ENCODE measurements at places on chromosomes 3 and 15.

DNA sequence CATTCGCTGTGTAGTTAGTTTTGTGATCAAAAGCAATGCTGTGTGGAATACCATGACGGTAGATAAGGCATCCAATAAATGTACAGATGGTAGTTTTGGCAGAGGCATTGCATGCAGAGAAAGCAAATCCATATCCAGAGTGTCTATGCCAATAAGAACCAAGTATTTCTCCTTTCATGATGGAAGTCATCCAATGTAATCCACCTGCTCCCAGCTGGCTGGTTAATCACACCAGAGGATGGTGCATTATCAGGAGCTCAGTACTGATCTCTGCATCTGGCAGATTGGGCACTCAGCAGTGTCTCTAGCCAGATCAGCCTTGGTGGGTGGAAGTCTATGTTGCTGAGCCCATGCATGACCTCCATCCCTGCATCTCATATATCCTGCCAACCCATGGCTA, 677.7 kb upstream of the NECTIN3 start:
- no peak for DNase-seq

DNA sequence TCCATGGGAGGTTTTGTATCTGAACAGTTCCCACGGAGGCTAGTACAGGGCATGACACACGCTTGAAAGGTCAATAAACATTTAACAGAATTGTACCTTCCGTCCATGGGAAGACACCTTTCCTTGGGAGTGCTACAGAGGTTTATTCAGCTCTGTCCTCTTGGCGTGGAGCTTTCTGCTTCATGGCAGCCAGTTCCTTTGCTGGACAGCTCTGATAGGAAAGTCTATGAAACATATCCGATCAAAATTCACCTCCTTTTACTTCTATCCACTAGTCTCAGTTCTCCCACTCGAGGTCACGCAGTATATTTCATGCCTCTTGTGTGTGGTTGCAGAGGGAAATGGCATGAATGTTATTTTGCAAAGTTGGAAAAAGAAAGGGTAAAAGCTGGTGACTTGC, 91.2 kb downstream of the PEX5L start:
- DNase-seq, result no peak

GRCh38 chr3:8503461-8503860, 1.8 kb downstream of the LMCD1 start:
- no peak for DNase-seq

DNA sequence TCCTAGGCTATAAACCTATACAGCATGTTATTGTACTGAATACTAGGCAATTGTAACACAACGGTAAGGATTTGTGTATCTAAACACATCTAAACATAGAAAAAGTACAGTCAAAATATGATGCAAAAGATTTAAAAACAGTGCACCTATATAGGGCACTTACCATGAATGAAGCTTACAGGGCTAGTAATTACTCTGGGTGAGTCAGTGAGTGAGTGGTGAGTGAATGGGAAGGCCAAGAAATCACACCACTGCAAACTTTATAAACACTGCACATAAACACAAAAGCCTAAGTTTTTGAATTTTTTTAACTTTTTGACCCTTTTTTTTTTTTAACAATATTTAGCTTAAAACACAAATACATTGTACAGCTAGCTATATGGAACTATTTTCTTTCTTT, 204.7 kb upstream of the CTNNB1 start:
- no peak for DNase-seq

DNA sequence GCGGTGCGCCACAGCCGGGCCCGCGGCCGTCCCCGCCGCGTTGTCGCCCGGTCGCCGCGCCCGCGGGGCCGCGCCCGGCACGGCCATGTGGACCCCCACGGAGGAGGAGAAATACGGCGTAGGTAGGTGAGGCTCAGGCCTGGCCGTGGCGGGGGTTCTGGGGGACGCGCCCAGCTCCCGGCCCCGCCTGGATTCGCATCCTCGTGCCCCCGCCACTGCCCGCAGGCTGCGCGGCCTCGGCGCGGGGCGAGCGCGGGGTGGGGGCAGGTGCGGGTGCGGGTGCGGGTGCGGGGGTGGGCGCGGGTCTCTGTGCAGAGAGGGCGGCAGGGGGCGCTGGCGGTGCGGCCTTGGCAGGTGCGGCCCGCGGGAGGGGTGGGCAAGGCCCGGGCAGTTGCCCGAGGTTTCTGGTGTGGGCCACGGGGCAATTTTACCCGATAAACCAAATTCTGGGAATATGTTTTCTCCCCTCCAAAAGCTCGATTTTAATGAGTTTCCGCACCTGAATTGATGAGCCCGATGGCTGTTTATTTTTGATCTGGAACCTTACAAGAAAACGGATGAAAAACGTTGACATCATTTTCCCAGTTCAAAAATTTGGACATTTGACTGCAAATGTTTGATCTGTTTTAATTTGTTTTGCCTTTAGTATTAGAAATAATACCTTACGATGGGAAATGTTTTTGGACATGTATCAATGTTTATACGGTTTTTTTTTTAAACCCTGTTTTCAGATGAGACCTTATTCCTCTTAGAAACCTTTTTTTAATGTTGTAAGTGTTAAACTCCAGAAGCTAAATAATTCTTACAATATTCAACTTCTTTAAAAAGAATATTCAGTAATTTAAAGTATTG, 678 bp downstream of the DOCK3 start:
- DNase-seq, result no peak

DNA sequence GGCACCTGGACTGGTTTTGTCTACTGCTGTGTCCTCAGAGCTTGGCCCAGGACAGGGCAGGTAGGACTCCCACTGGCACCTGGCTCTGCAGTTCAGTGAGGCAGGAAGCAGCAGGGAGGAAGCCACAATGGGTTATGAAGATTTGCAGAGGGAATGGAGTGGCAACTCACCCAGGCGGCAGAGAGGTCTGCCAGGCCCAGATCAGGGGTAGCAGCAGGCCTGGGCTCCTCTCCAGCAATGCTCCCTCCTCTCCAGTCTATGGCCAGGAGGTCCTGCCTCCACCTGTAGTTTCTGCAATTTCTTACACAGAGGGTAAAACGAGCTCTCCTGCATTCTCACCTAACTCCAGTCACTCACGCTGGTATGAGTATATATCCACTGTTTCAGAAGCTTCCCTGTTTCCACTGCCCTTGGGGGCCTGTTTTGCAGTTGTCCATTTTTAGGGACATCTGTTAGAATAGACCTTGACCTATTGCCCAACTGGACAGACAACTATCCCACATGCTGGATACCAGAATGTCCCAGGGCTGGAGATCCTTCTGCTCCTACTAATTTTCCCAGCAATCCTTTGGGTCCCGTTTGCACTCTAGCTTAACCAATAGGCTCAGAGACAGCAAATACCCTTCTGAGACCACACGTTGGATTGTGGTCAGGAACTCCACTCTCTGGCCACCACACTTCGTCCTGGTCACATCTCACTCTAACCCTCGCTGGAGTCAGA, 35.2 kb downstream of the HMCES start:
- DNase-seq, result no peak

DNA sequence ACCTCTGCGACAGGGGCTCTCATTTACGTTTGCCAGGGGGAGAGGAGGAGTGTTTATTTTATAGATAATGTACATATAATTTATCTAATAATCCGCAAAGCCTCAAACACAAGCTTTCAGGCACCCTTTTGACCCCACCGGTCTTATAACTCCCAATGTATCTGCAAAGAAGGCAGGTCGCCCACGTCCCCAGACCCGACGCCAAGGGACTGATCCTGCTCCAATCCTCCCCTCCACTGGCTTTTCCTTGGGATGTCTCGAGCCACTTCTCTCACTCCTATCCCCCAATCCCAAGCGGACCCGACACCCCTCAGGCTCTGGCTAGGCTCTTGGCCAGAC, 452 bp downstream of the DCP1A start:
- peak; percentile 24 for DNase-seq

- DNase-seq, result no peak
These were observed 523.1 kb upstream of the FRG2C start for GRCh38 chr3:75140904-75141615.

DNA sequence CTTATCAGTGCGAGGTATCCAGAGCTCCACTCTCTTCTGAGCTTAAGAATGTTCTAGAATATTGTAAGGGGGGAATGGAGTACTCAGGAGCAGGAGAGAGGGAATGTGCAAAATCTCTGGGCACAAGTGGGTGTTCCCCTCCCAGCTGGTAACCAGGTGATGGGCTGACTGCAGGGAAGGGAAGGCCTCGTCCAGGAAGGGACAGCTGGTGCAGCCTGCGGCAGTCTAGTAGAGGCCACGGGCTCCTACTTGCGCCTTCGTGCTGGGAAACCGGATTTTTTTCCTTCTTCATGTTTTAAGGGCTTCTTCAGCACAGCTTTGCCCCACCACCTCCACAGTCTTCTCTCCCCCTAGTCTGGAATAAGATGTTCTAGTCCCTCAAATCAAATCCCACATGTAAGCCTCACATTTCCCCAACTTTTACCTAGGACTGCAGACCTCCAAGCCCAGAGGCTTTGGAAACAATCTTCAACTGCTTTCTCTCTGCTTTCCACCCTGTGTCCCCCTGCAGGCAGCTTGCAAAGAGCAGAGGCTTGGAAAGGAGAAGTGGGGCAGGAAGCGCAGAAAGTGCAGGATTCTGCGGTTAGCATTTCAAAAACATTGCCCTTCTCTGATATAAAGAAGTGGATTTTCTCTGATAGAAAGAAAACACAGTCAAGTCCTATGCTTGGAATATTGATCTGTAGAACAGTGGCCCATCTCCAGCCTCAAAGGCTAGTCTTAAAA, 11.9 kb upstream of the CGNL1 start:
- peak; percentile 64 for DNase-seq

DNA sequence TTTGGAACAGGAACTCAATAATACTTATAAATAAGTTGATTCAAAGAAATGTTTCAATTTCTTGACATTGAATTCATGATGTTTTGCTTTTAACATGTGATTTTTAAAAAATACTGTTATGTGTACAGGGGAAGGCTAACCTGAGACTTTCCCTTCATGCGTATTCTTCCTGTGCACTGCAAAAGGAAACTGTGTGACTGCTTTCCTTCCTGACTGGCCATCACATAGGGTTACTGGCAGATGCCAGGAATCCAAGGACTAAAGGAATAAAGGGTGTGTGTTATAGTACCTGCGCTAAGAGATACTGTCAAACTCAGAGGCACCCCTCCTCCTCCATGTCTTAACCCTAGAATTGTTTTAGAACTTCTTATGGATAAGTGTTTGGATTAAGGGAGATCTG, 236.0 kb downstream of the UBE2E2 start:
- no peak for DNase-seq

DNA sequence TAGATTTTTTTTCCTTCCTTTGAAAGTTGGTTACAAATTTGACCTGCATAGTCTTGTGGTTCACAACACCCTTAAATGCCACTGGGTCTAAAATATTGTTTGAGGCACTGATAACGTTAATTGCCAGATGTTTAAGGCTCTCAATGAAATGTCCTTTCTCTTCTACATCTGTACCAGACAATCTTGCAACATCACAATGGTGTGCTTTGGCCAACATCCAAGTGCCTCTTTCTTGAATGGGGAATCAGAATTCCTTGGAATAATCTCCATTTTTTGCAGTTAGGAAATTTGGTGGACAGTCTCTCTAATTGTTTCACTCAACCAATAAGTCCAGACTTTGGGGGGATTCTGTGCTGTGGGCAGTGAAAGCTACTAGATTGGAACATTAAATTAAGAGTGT, 26.0 kb upstream of the PEX5L start:
- DNase-seq, result no peak

DNA sequence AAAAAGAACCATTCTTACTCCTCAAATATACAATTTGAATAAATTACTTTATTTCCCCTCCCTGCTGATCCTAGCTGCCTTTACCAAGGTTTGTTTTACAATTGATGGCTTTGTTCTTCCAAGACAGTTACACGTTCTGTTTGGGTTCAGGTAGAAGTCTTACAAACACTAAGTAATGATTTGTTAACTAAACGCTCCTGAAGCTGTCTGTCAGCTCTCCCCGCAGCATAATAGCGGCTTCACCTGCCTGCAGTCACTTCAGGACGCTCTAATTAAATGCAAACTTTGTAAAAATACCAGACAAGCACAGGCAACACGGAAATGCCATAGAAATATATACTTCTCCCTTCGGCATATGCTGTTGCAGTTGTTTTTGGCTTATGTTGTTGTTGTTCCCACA, 176.4 kb upstream of the MDFIC2 start:
- no peak for DNase-seq

- DNase-seq, result no peak
These were observed 1102.2 kb downstream of the IGSF11 start for GRCh38 chr3:117932441-117932840.

Data from inflammatory macrophage (primary cell).